ENCODE measurements at places on chromosomes 7 and 10. TPM values are rescaled to one million over a fixed set of nuclear protein-coding genes. Genes with fewer than 3 reads are reported as not detected.
A peak's percentile ranks its signal among the peaks of the same experiment; 100 is the strongest.

GRCh38 chr10:84548869-84549268 lies 220.5 kb downstream of the CCSER2 start:
- no peak overlapping the region for H3K4me3 ChIP-seq
- H3K27ac ChIP-seq = no peak overlapping the region
- H3K36me3 ChIP-seq = no peaks in the 10 kb centered on the region
- no peak for DNase-seq

GRCh38 chr7:93146472-93147141 lies 1.6 kb downstream of the SAMD9L start:
- H3K36me3 ChIP-seq = peaks cover 31% of the 10 kb centered on the region
- no peaks in the 10 kb centered on the region for H3K27me3 ChIP-seq
- H3K27ac ChIP-seq = no peak overlapping the region
- H3K4me1 ChIP-seq = peaks cover 23% of the 10 kb centered on the region
- peak overlapping the region; percentile 62 for H3K4me3 ChIP-seq
- no peak for DNase-seq

DNA sequence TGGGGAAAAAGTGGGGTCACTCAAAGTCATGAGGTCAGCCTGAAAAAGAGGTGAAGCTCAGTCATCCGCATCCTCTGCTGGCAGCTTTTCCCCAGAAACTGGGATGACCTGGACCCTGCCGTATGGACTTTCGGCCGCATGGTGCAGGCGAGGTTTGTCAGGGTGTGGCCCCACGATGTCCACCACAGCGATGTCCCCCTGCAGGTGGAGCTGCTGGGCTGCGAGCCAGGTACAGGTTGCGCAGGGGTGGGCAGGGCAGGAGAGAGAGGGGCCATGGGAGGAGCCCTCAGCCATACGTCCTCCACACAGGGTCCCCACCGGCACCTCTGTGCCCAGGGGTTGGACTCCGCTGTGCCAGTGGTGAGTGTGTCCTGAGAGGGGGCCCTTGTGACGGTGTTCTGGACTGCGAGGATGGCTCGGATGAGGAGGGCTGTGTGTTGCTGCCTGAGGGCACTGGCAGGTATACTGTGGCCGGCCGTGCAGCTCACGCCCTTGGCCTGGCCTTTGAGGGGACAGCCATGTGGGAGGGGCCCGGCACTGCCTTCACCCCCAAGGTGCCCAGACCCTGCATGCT lies 23.0 kb upstream of the ZNF467 start:
- no peak overlapping the region for H3K4me3 ChIP-seq
- DNase-seq = no peak
- H3K36me3 ChIP-seq = no peaks in the 10 kb centered on the region
- no peaks in the 10 kb centered on the region for H3K27me3 ChIP-seq
- no peak overlapping the region for H3K27ac ChIP-seq

Gene SUN3
- total RNA-seq = not detected
